ENCODE measurements at places on chromosomes 2 and 18. TPM values are rescaled to one million over a fixed set of nuclear protein-coding genes. Genes with fewer than 3 reads are reported as not detected.
A peak's percentile ranks its signal among the peaks of the same experiment; 100 is the strongest.

DNA sequence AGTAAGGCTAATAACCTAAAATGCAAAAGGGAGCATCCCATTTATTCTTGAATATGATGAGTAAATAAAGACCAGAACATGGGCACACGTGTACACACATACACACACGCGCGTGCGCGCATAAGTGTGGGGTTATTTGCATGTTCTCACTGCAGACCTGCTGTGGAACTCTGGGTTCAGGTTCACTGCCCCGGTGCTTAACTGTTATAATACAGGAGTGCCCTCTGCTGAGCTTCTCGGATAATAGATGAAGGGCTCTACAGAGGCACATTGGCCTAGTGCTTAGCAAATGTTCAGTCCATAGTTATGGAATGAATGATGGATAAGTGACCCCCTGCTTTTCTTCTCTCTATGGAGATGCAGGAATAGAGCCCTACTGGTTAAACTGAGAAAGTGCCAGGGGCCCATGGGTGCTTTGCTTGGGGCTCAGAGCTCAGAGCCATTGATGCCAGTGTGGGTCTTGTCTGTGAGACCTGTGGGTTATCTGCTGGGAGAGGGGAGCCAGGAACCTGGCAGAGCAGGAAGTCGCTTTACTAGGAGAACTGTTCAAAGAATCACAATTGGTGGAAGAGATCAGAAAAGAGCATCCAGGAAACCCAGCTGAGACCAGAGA, 3.6 kb upstream of the ARL4C start:
- no peaks in the 10 kb centered on the region for H3K27me3 ChIP-seq
- peak; percentile 90 for DNase-seq
- H3K4me1 ChIP-seq: peaks cover 8% of the 10 kb centered on the region
- no peak overlapping the region for H3K4me3 ChIP-seq
- H3K36me3 ChIP-seq: no peaks in the 10 kb centered on the region

DNA sequence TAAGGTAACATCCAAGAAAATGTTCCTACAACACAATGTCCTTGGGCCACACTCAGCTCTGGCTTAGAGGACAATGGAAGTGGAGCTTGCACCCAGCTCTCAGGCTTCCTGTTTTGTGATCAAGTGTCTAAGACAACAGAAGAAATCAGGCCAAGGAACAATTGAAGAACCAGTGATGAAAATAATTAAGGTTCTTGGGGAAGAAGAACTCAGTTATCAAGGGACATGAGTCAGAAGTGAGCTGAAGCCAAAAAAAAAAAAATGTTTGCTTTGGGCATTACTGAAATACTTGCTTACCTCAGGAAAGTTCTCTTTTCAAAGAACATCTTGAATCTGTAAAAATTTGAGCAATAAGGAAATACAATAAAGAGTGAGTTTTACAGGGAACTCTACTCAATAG, 299.0 kb downstream of the FBXO15 start:
- H3K36me3 ChIP-seq: no peaks in the 10 kb centered on the region
- H3K4me3 ChIP-seq: no peak overlapping the region

GRCh38 chr18:63078471-63078870, 241.1 kb downstream of the BCL2 start:
- no peaks in the 10 kb centered on the region for H3K36me3 ChIP-seq
- no peaks in the 10 kb centered on the region for H3K4me1 ChIP-seq
- H3K27ac ChIP-seq: no peak overlapping the region
- H3K27me3 ChIP-seq: no peaks in the 10 kb centered on the region
- no peak overlapping the region for H3K4me3 ChIP-seq

DNA sequence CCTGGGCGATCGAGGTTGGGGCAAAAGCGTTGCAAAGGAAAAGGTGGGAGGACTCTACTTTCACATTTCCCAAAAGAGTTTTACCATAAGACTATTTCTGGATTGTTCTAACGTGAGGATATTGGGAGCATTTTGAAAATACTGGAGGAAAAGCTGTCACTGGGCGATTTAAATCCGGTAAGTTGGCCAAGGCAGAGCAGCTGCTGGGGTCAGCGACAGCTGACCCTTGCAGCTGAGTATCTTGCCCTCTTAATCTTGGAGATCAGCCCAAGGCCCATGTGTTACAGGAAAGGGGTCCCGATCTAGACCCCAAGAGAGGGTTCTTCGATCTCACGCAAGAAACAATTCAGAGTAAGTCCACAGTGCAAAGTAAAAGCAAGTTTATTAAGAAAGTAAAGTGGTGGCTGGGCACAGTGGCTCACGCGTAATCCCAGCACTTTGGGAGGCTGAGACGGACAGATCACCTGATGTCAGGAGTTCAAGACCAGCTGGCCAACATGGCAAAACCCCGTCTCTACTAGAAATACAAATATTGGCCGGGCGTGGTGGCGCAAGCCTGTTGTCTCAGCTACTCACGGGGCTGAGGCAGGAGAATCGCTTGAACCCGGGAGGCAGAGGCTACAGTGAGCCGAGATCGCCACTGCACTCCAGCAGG, 964 bp upstream of the ST3GAL5 start:
- H3K4me1 ChIP-seq: peaks cover 8% of the 10 kb centered on the region
- no peaks in the 10 kb centered on the region for H3K36me3 ChIP-seq
- peak overlapping the region; percentile 95 for H3K4me3 ChIP-seq
- H3K27me3 ChIP-seq: no peaks in the 10 kb centered on the region
- H3K27ac ChIP-seq: no peak overlapping the region

Gene DOK1
- total RNA-seq: 16.7 TPM

Gene CHRND
- total RNA-seq: not detected

Gene C2orf80
- total RNA-seq: not detected

Gene CTNNA2
- not detected for total RNA-seq

Gene ONECUT2
- total RNA-seq: 0.22 TPM

Gene TMEM247
- not detected for total RNA-seq
